T-helper 17 cell (primary cell): ENCODE measurements at places on chromosomes 6 and 20. TPM values are rescaled to one million over a fixed set of nuclear protein-coding genes. Genes with fewer than 3 reads are reported as not detected.

DNA sequence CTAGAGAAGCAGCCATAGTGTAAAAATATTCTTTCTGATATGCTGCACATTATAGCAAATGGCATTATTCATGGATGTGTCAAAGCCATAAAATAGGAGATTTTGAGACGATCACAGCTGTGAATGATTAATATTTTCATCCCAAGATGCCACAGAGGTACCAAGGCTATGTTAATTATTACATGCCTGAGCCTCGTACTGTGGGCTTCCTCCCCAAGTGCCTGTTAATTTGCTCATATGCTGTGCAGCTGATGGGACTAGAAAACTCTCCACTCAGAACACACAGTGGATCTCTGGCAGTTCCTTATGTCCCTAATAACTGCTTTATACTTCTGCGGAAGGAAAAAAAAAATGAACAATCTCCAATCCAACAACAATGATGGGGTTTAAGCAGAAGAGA lies 184.9 kb upstream of the TSHZ2 start:
- no peak for DNase-seq
- no peaks in the 10 kb centered on the region for H3K36me3 ChIP-seq
- H3K27ac ChIP-seq = no peak overlapping the region
- H3K4me1 ChIP-seq = no peaks in the 10 kb centered on the region
- H3K27me3 ChIP-seq = peaks cover 14% of the 10 kb centered on the region

- peaks cover 3% of the 10 kb centered on the region for H3K36me3 ChIP-seq
- peak overlapping the region; percentile 90 for H3K27ac ChIP-seq
- H3K4me3 ChIP-seq = peak overlapping the region; percentile 57
Observed at GRCh38 chr6:42281570-42281969, 63.9 kb upstream of the MRPS10 start.

DNA sequence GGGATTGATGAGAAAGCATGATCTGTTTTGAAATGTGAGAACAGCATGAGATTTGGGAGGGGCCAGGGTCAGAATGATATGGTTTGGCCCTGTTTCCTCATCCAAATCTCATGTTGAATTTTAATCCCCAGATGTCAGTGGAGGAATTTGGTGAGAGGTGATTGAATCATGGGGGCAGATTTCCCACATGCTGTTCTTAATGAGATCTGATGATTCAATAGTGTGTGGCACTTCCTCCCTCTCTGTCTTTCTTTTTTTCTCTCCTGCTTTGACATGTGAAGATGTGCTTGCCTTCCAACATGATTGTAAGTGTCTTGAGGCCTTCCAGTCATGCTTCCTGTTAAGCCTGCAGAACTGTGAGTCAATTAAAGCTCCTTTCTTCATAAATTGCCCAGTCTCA lies 1060.3 kb upstream of the CITED2 start:
- H3K36me3 ChIP-seq = no peaks in the 10 kb centered on the region
- no peaks in the 10 kb centered on the region for H3K4me1 ChIP-seq
- no peak for DNase-seq
- no peak overlapping the region for H3K4me3 ChIP-seq
- H3K27me3 ChIP-seq = peaks cover 15% of the 10 kb centered on the region

DNA sequence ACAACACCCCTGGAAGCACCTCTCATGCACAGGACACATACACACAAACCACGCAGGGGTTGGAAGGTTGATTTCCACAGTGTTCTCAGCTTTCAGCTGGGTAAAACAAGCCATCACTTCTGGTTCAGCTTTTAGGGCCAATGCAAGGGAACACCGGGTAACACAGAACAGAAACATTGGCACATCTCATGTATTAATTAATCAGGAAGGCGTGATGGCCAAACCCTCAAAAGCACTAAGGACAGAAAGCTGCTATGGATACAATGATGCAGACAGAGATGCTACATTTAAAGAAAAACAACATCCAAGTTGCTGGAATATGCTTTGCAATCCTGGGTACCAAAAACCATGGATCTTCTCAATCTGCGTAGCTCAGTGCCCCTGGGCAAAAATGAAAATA lies 104.3 kb upstream of the BEND6 start:
- no peak for DNase-seq
- H3K27me3 ChIP-seq = peaks cover 43% of the 10 kb centered on the region
- H3K36me3 ChIP-seq = peaks cover 6% of the 10 kb centered on the region
- peaks cover 23% of the 10 kb centered on the region for H3K4me1 ChIP-seq
- H3K27ac ChIP-seq = no peak overlapping the region

GRCh38 chr6:131724114-131724513 lies 13.3 kb upstream of the CTAGE9 start:
- no peaks in the 10 kb centered on the region for H3K36me3 ChIP-seq
- no peaks in the 10 kb centered on the region for H3K4me1 ChIP-seq
- H3K27me3 ChIP-seq = peaks cover 6% of the 10 kb centered on the region
- no peak for DNase-seq

GRCh38 chr20:8364734-8365078 lies 232.6 kb downstream of the PLCB1 start:
- H3K27me3 ChIP-seq = no peaks in the 10 kb centered on the region
- no peak for DNase-seq

TXLNB gene
- 0.42 TPM for total RNA-seq

- H3K36me3 ChIP-seq = peaks cover 16% of the 10 kb centered on the region
- peaks cover 22% of the 10 kb centered on the region for H3K4me1 ChIP-seq
- no peak for DNase-seq
Observed at GRCh38 chr6:144305985-144306384, 20.9 kb downstream of the UTRN start.

EYS gene
- total RNA-seq = not detected

- H3K4me3 ChIP-seq = no peak overlapping the region
- H3K27ac ChIP-seq = no peak overlapping the region
- no peaks in the 10 kb centered on the region for H3K36me3 ChIP-seq
- no peak for DNase-seq
Observed at GRCh38 chr6:141594874-141595273, 537.9 kb upstream of the GJE1 start.

C6orf163 gene
- total RNA-seq = 1.8 TPM

HLA-DRB5 gene
- total RNA-seq = 8.8 TPM

DNA sequence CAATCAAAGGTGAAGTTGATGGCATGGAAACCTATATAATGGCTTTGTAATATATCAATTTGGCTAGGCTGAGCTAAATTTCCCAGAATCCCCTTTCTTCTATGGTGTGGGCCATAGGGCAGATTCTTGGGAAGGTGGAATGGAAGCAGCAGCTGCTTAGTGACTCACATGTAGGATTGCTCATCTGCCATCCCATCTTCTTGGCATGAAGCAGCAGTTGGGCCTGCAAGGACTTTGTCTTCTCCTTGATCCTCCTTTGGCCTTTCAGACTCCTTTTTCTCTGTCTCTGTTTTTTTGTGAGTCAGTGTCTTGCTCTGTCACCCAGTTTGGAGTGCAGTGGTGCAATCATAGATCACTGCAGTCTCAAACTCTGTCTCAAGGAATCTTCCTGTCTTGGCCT lies 52.6 kb upstream of the CEP162 start:
- H3K27me3 ChIP-seq = peaks cover 41% of the 10 kb centered on the region
- H3K36me3 ChIP-seq = peaks cover 2% of the 10 kb centered on the region
- H3K4me3 ChIP-seq = no peak overlapping the region
- H3K4me1 ChIP-seq = no peaks in the 10 kb centered on the region
- no peak overlapping the region for H3K27ac ChIP-seq
- DNase-seq = no peak

DNA sequence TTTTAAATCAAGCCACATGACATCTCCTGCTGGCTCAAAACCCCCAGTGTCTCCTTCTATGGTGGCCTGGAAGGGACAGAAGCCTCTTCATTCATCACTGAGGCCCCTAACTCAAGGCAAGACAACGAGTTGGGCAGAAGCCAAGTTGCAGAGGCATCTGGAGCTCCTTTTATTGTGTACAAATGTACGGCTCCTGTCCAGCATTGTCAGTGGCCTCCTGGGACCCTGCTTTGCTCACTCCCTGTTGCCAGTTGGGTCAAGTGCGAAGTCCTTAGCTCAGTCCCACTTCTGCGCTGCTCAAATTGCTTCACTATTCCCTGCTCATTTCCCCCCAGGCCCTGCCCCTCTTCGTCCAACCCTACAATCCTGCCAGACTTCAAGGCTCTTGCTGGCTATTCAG lies 181.2 kb upstream of the PMEPA1 start:
- no peak for DNase-seq
- no peaks in the 10 kb centered on the region for H3K36me3 ChIP-seq
- H3K4me1 ChIP-seq = no peaks in the 10 kb centered on the region
- H3K27ac ChIP-seq = no peak overlapping the region
- no peak overlapping the region for H3K4me3 ChIP-seq

EPHA7 gene
- total RNA-seq = not detected

- no peak for DNase-seq
- no peaks in the 10 kb centered on the region for H3K27me3 ChIP-seq
- H3K36me3 ChIP-seq = peaks cover 3% of the 10 kb centered on the region
- H3K27ac ChIP-seq = peak overlapping the region; percentile 65
- H3K4me3 ChIP-seq = no peak overlapping the region
Observed at GRCh38 chr20:1283522-1284510, 17.7 kb downstream of the SNPH start.
